ENCODE measurements at places on chromosomes 4 and X.

- DNase-seq, result no peak
These were observed 17.2 kb upstream of the BCLAF3 start for GRCh38 chrX:20007962-20008622.

- no peak for DNase-seq
These were observed 12.2 kb downstream of the ITIH6 start for GRCh38 chrX:54785901-54786300.

GRCh38 chrX:71364221-71364620, 1.9 kb upstream of the TAF1 start:
- DNase-seq, result no peak

- no peak for DNase-seq
These were observed 173.5 kb downstream of the DCLK2 start for GRCh38 chr4:150251752-150252190.

DNA sequence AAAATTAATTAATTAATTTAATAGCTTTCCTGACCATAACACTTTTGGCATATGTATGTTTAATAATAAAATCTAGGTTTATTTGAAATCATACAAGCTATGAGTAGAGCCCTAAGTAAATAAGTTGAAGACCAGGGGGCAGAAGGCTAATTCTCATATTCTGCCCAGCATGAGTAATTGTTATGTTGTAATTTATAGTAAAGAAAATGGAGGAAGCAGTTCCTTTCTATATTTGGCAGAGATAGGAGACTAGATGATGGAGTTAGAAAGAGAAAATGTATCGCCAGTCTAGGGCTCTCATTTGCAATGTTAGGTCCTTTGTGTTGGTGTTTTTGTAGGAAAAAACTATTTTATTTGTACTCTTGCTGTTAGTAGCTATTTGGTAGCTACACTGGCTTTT, 89.1 kb downstream of the FNIP2 start:
- no peak for DNase-seq

DNA sequence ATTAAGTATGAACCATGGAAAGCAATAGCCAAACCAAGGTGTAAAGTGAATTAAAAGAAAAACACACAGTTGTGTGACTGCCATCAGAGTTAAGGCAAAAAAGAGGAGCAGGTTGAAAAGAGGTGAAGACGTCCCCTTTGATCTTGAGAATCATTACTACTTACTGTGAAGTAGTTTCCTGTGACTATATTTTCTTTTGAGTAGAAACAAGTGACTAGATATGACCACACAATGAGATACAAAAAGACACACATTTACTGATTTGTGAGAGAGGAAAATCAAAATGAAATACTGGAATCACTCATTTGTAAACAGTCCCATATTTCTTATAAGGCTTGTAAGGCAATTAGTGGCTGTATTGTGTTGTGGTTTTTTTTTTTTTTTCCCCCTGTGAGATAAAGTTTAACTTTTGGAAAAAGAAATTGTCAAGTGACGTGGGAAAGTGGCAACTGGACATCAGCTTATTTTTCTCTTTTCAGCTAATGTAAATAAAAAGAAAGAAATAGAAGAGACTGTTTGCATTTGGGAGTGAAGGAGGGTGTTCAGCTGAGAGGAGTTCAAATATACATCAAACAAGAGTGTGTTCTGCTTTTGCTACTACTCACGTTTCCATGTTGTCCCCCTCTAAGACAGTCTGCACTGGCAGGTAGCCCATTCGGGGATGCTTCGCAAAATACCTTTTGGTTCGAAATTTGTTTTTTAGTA, 106.4 kb upstream of the FTHL17 start:
- no peak for DNase-seq

- DNase-seq, result no peak
These were observed 63.7 kb downstream of the SPCS3 start for GRCh38 chr4:176383273-176384077.

Measured in NCI-H446 (cell line).